ENCODE measurements at places on chromosomes 16 and 17.
A peak's percentile ranks its signal among the peaks of the same experiment; 100 is the strongest.

- DNase-seq = no peak
Observed at GRCh38 chr16:29809031-29809747, 2.8 kb upstream of the PRRT2 start.

GRCh38 chr16:84630446-84631152 lies 12.7 kb upstream of the COTL1 start:
- no peak for DNase-seq

- no peak for DNase-seq
Observed at GRCh38 chr17:61794792-61795191, 68.5 kb downstream of the BRIP1 start.

DNA sequence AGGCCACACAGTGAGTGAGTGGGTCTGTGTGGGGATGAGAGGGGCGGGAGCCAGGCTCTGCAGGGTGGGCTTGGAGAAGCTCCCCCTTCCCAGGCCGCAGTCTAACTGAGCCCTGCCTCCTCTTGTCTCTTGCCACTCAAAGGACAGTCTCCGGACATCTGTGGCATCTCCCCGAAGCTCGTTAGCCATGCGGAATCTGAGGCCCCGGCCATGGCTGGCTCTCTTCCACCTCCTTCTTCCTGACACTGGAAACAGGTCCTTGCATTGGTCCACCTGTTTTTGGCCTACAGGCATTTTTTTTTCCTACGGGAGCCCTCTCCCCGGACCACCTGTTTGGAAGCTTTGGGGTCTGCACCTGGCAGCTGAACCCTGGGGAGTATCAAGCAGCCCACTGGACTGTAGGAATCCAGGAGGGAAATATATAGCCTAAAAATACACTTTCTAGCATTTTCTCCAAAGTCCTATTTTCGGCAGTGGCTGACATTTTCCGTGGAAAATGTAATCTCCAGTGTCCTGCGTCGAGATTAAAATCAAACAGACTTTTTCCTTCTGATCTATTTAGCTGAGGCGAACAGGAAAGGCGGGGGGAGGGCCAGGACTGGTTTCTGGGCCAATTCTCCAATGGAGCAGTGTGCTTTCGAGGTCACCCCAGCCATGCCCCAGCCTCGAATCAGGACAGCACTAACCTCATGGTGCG lies 9.1 kb downstream of the ATP2A3 start:
- no peak for DNase-seq

- no peak for DNase-seq
Observed at GRCh38 chr17:15106540-15106939, 158.6 kb downstream of the PMP22 start.

DNA sequence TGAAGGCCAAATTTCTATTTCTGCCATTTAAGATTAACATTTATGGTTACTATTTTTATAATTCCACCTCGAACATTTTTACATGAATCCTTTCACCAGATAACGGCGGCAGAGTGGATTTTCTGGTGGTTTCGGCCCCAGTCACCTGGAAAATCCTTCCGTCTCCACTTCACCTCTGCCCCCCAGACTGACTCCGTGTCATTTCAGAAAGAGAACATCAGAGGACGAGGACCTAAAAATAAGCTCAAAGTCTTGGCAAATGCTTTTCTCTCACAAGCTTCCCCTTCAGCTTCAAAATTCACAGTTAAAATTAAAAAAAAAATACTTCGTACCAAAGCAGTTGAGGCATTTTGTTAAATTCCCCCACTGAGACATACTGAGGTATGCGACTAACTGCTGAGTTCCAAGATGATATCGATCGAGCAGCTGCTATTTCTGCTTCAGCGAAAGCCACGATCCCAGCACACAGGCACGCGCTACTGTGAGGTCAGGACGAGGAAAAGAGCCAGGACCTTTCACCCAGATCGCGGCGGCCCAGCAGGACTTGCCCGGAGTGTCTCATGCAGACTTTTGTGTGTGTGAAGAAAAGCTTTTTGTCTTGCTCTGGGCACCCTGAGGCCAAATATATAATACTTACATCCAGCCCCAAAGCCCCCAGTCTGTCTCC lies 36.8 kb downstream of the ASPA start:
- no peak for DNase-seq

GRCh38 chr16:89729863-89730593 lies 8.7 kb downstream of the ZNF276 start:
- DNase-seq = peak; percentile 75

- DNase-seq = no peak
Observed at GRCh38 chr17:2563061-2563460, 30.4 kb upstream of the PAFAH1B1 start.

GRCh38 chr17:71725811-71726210 lies 395.0 kb upstream of the SOX9 start:
- DNase-seq = no peak

DNA sequence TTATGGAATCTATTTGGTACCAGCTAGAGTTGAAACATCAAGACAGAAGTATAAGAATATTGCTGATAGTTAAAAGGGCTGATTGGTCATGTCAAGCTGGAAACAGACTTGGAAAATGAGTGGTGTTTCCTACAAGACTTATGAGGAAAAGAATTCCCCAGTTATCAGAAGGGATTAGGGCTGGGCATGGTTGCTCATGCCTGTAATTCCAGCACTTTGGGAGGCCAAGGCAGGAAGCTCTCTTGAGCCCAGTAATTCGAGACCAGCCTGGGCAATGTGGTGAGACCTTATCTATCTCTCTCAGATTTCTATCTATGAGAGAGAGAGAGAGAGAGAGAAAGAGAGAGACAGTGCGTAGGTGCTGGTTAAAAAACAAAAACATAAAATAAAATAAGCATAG lies 139.5 kb upstream of the PMFBP1 start:
- DNase-seq = no peak

DNA sequence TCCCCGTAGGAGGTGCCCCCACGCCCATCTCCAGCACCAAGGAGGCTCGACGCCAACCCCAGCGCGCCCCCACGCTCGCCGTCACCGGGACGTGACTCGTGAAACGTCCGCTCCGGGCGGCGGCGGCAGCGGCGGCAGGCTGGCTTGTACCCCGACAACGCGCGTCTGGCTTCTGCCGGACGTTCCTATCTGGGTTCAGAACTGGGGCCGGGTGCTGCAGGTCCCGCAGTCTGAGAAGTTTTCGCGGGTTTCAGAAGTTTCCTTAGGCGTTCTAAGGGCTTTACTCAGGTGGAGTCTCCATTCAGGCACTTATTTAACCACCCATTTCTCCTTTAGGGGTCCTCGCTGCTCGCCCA lies 672 bp upstream of the ALKBH5 start:
- DNase-seq = peak; percentile 77

- DNase-seq = no peak
Observed at GRCh38 chr17:55743103-55743679, 7.7 kb upstream of the PCTP start.

DNA sequence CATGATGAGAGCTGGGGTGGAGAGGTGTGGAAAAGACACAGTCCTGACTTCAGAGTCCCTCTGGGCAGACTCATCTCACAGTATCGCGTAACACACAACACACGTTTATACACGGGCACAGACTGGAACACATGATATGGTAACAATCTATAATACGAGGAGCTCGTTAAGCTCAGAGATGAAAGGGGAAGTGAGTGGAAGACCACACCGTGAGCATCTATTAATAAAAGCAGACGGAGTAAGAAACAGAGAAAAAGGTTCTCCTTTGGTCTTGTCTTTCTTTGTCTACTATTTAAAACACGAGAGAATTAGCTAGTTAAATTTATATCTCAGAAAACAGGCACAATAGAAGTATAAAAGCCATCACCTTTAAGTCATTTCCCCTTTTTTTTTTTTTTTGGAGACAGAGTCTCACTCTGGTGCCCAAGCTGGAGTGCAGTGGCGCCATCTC lies 13.5 kb downstream of the ANKRD11 start:
- DNase-seq = no peak

GRCh38 chr17:66923886-66924285 lies 40.6 kb upstream of the CACNG4 start:
- no peak for DNase-seq

GRCh38 chr16:59148056-59148768 lies 414.1 kb upstream of the GOT2 start:
- DNase-seq = no peak

- DNase-seq = no peak
Observed at GRCh38 chr17:65487161-65487560, 74.3 kb downstream of the AXIN2 start.

- peak; percentile 20 for DNase-seq
Observed at GRCh38 chr17:28747051-28747691, 3.4 kb downstream of the TRAF4 start.

DNA sequence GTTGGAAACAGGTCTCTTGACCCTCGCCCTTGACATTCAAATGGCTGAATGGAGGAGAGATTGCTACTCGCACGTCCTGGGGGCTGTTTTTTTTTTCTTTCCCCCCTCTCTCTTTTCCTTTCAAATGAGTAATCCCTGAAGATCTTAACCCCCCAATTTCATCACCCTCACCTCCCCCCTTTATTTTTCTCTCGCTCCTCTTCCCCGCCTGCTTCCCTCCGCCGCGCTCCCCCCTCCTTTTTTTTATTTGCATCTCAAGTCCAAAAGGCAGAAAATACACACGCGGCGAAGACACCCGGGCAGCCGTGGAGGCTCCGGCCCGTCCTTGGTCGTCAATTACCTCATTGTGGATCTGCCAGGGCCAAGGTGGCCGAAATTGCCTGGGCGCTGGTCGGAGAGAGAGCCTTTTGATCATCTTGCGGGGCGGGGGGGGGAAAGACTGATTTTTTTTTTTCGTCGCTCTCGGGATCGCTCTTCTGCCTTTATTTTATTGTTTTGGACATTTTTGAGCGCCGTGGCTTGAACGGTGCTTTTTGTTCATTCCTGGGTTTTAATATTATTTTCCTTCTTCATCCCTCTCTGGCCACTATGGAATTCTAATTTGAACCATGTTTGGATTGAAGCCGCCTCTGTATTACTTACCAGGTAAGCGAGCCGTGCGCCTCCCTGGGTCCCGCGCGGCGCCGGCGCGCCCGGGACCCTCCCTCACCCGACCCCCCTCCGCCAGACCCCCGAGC lies 57.2 kb upstream of the GSE1 start:
- peak; percentile 51 for DNase-seq

- peak; percentile 18 for DNase-seq
Observed at GRCh38 chr17:40312893-40313667, 4.1 kb downstream of the RARA start.

DNA sequence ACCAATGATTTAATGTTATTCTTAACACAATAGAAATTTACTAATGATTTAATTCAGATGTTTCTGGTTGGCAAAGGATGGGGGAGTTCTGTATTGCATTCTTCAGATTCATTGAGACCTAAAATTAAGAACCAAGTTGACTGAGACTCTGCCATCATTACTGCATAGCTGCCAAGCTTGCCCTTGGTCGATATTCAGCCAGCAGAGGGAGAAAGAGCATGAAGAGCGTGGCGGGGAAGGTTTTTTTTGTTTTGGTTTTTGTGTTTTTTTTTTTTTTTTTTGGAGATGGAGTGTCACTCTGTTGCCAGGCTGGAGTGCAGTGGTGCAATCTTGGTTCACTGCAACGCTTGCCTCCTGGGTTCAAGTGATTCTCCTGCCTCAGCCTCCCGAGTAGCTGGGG lies 659.4 kb upstream of the EEF2KMT start:
- no peak for DNase-seq

GRCh38 chr16:85471469-85472431 lies 141.4 kb upstream of the GSE1 start:
- DNase-seq = no peak

DNA sequence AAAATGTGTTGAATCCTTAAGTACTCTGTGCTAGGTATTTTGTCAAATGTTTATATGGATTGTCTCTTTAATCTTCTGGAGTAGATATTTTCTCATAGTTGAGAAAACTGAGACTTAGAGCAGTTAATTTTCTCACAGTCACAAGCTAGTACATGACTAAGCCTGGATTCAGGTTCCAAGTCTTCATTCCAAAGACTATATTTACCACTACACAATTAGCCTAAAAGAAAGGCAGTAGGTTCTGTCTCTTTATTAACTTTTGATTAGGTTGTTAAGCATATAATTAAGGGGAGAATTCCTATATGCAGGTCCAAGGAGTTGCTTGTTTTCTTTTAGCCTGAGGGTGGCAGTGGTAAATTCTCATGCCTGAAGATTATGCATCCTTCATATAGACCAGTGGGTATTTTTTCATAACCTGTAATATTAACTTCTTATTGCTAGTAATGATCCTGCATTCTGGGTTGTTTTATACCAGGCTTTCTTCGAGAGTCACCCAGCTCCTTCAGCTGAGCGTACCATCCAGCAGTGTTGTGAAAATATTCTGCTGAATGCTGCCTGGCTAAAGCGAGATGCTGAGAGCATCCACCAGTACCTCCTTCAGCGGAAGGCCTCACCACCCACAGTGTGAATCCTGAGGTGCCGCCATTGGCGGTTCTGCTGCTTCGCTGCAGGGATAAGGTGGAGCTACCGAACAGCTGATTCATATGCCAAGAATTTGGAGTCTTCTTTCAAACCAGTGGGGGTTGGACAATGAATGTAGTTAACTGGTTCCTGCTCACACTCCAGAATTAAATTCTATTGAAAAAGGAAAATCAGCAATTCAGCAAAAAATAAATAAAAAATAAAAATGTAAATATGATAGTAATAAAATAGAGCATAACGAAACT lies 28.2 kb upstream of the KPNB1 start:
- DNase-seq = peak; percentile 45

DNA sequence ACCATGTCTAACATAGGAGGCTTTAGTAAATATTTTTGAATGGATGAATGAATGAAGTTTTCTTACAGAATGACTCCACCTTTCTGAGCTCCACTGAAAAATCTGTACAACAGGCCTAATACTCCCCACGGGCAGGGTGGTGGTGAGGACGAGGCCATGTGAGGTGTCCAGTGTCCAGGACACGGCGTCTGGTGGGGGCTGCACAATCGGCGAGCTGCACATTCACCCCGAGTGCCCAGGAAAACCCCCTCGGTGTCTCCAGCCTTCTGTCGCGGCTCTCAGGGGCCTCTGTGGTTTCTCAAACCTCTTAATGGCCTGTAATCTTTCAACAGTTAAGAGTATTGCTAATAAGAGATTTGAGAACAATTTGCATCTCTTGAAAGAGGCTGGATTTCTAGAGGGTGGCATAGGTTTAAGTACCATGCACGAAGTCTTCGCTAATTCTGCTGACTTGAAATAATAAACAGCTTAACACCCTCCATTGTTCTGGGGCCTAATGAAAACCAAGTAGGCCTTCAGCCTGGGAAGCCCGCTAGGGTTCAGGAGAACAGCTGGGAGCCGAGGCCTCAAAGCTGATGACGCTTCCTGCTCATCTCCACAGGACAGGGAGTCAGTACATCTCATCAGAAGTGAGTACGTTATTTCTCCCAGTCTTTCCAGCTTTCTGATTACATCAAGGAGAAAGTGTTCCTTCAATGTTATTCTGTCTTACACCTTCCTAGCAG lies 304.6 kb upstream of the FOXF1 start:
- no peak for DNase-seq

GRCh38 chr16:73125850-73126524 lies 78.1 kb upstream of the ZFHX3 start:
- no peak for DNase-seq

All from D341Med (cell line).